Cardiac muscle cell (in vitro differentiated cells and primary cell): ENCODE measurements at places on chromosomes 4 and X. TPM values are rescaled to one million over a fixed set of nuclear protein-coding genes. Genes with fewer than 3 reads are reported as not detected.

Gene WDR17
- 0.77 TPM in 1 of 2 replicates, not detected in the other for polyA plus RNA-seq

Gene KIAA1210
- polyA plus RNA-seq = not detected in 2 replicates

Gene KCND1
- 2.3 and 3.1 TPM in 2 replicates for polyA plus RNA-seq

Gene GUF1
- 19.5 and 25.1 TPM in 2 replicates for polyA plus RNA-seq

Gene F9
- polyA plus RNA-seq = not detected in 2 replicates

Gene ADH1A
- not detected in 2 replicates for polyA plus RNA-seq

Gene HTN3
- not detected in 2 replicates for polyA plus RNA-seq
